Regular cardiac myocyte (primary cell): ENCODE measurements at places on chromosomes 5 and 9. TPM values are rescaled to one million over a fixed set of nuclear protein-coding genes. Genes with fewer than 3 reads are reported as not detected.

MGAT4B gene
- 106 and 125 TPM in 2 replicates for total RNA-seq

FOXD4L3 gene
- under 0.01 and 0.28 TPM in 2 replicates for total RNA-seq

C5orf34 gene
- total RNA-seq: 2.8 and 6.7 TPM in 2 replicates

TPPP gene
- under 0.01 and 0.19 TPM in 2 replicates for total RNA-seq

SLCO6A1 gene
- not detected in 2 replicates for total RNA-seq

SLC26A2 gene
- total RNA-seq: 18.0 and 19.4 TPM in 2 replicates

GZMA gene
- not detected in 2 replicates for total RNA-seq

TGFBR1 gene
- total RNA-seq: 42.4 and 112 TPM in 2 replicates

INSL4 gene
- total RNA-seq: not detected in 2 replicates

HARS1 gene
- total RNA-seq: 50.5 and 125 TPM in 2 replicates

NUTM2G gene
- not detected in 2 replicates for total RNA-seq

MED7 gene
- total RNA-seq: 9.9 and 10.7 TPM in 2 replicates

RASGRF2 gene
- total RNA-seq: 3.9 and 5.4 TPM in 2 replicates

CRHBP gene
- 9.2 and 200 TPM in 2 replicates for total RNA-seq

C9orf153 gene
- 0.19 and 0.56 TPM in 2 replicates for total RNA-seq

MYOZ3 gene
- total RNA-seq: 0.38 and 0.85 TPM in 2 replicates

TLR4 gene
- total RNA-seq: 43.1 and 58.5 TPM in 2 replicates

MYOT gene
- not detected in 2 replicates for total RNA-seq

SLC22A4 gene
- total RNA-seq: 1.2 and 2.3 TPM in 2 replicates

PRKACG gene
- not detected in 2 replicates for total RNA-seq

ZNF454 gene
- total RNA-seq: 0.96 and 2.0 TPM in 2 replicates

SLC27A4 gene
- 10.7 and 25.1 TPM in 2 replicates for total RNA-seq

CCDC152 gene
- 1.1 and 2.9 TPM in 2 replicates for total RNA-seq

TTC23L gene
- under 0.01 and 0.28 TPM in 2 replicates for total RNA-seq

PCA3 gene
- under 0.01 TPM in 1 of 2 replicates, not detected in the other for total RNA-seq
